ENCODE measurements at places on chromosomes 1 and 21.
A peak's percentile ranks its signal among the peaks of the same experiment; 100 is the strongest.

- DNase-seq, result no peak
Measured at GRCh38 chr21:21929789-21930188, 931.6 kb downstream of the NCAM2 start.

DNA sequence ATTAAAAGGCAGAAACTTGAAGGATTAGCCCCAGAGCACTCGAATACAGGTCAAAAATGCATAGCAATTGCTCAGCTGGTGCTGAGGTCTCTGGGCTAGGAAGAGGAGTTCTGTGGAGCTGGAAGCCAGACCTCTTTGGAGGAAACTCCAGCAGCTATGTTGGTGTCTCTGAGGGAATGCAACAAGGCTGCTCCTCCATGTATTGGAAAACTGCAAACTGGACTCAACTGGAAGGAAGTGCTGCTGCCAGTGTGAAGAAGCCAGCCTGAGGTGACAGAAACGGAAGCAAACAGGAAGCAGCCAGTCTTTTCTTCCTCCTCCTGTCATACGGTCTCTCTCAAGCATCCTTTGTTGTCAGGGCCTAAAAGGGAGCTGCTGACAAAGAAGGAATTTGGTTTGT, 233.4 kb upstream of the FGGY start:
- no peak for DNase-seq

DNA sequence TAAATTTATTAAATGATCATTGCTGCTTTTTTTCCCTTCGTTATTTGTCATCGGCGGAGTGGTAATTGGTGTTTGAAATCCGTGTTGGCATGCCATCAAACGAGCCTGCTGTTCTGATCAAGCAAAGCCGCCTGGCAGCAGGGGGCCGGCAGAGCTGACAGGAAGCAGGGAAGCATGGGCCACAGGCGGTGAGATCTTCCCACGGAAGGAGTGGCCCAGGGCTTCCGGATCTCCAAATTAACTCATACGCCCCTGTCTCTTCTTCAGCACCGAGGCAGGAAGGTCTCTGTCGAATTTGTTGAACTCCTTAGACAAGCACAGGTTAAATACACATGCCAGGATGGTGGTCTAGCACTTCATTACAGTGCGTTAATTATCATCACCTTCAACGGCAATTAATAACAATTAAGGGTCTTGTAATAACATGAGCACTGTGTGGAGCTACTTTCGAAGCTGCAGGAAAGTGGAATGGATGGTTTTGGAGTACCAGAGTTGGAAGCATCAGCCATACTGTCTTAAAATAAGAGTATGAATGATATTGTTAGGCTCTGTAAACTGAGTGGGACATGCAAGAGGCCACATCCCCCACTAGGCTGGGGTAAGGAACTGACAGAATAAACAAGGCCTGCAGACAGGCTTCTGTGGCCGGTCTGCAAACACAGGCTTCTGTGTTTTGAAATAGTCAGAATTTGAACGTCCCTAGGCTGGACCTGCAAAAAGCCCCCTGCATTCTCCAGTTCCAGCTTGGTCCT, 199.4 kb upstream of the DAB1 start:
- DNase-seq, result peak; percentile 30

DNA sequence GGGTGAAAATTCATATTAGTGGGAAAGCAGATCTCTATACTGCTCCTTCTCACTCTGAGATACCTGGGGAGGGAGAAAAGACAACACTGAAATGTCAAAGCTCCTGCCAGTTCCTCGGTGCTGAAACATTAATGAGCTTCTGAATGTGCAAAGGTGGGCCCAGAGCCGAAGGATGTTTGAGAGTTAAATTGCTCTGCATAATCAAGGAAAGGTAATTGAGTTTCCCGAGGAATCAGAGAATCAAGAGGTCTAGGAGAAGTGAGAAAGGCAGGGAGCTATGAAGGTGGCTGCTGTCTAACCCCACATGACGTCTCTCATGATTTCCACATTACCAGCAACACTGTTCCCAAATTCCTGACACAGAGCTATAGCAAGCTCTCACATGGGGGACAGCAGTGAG, 346.7 kb downstream of the SMYD3 start:
- no peak for DNase-seq

- peak; percentile 91 for DNase-seq
Measured at GRCh38 chr1:149885339-149886120, 13.8 kb upstream of the BOLA1 start.
